Aorta (tissue), 5 donors: ENCODE measurements at places on chromosomes 11 and 22. TPM values are rescaled to one million over a fixed set of nuclear protein-coding genes. Genes with fewer than 3 reads are reported as not detected.
A peak's percentile ranks its signal among the peaks of the same experiment; 100 is the strongest.

DNA sequence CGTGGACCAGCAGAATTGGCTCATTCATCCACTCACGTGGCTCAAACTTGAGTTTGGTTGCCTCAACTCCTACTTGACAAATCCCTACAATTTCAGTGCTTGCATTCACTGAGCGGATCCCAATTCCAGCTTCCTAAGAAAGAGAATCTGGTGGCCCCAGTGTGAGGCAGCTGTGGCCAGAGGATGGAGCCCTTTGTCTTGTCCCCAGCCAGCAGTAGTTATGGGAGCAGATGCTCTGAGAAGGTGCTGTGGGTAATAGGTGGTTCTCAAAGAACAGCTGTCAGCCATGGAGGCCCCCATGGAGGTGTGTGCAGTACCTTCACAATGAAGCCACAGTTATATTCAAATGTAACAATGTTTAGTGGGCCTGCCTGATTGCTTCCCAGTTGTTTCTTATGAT, 39.3 kb downstream of the KREMEN1 start:
- no peak overlapping the region for H3K4me3 ChIP-seq
- no peak for DNase-seq
- no peaks in the 10 kb centered on the region for H3K4me1 ChIP-seq
- no peaks in the 10 kb centered on the region for H3K27me3 ChIP-seq
- no peak overlapping the region for H3K27ac ChIP-seq

GRCh38 chr11:121652971-121653370, 200.2 kb upstream of the SORL1-AS1 start:
- no peaks in the 10 kb centered on the region for H3K4me1 ChIP-seq
- H3K27ac ChIP-seq: no peak overlapping the region
- no peak for DNase-seq
- H3K36me3 ChIP-seq: no peaks in the 10 kb centered on the region

- H3K27me3 ChIP-seq: no peaks in the 10 kb centered on the region
- no peaks in the 10 kb centered on the region for H3K36me3 ChIP-seq
- H3K4me1 ChIP-seq: no peaks in the 10 kb centered on the region
- H3K27ac ChIP-seq: no peak overlapping the region
Observed at GRCh38 chr11:129453293-129453721, 77.7 kb downstream of the BARX2 start.

Gene NRXN2
- total RNA-seq: 35.9 TPM

- no peaks in the 10 kb centered on the region for H3K27me3 ChIP-seq
- H3K4me1 ChIP-seq: no peaks in the 10 kb centered on the region
- no peak overlapping the region for H3K4me3 ChIP-seq
- peak; percentile 84 for DNase-seq
- peak overlapping the region; percentile 9 for H3K27ac ChIP-seq
- no peaks in the 10 kb centered on the region for H3K36me3 ChIP-seq
Observed at GRCh38 chr11:78419327-78419726, 1.7 kb upstream of the GAB2 start.
